Esophagus (tissue), 2 donors: ENCODE measurements at places on chromosomes 1 and 21. TPM values are rescaled to one million over a fixed set of nuclear protein-coding genes. Genes with fewer than 3 reads are reported as not detected.

TNNT2 gene
- polyA plus RNA-seq, result 7.1 TPM

BTF3L4 gene
- polyA plus RNA-seq, result 26.8 TPM

IPO9 gene
- polyA plus RNA-seq, result 11.5 TPM

EFHD2 gene
- 38.0 TPM for polyA plus RNA-seq

PGLYRP3 gene
- polyA plus RNA-seq, result 21.5 TPM

LCE1F gene
- polyA plus RNA-seq, result not detected

UBE2U gene
- polyA plus RNA-seq, result not detected

KRTAP13-2 gene
- polyA plus RNA-seq, result not detected

GLUL gene
- polyA plus RNA-seq, result 384 TPM

PCP4 gene
- 42.3 TPM for polyA plus RNA-seq

CD244 gene
- polyA plus RNA-seq, result 0.41 TPM

RGS1 gene
- polyA plus RNA-seq, result 7.7 TPM

FMO1 gene
- polyA plus RNA-seq, result 1.9 TPM

MCOLN2 gene
- polyA plus RNA-seq, result 1.4 TPM

OR2AK2 gene
- not detected for polyA plus RNA-seq

SRGAP2B gene
- polyA plus RNA-seq, result 3.9 TPM

LDLRAD2 gene
- polyA plus RNA-seq, result 0.45 TPM

LAPTM5 gene
- 10.0 TPM for polyA plus RNA-seq

PCAT6 gene
- 4.1 TPM for polyA plus RNA-seq

CD2 gene
- 4.8 TPM for polyA plus RNA-seq

ZBTB21 gene
- 1.6 TPM for polyA plus RNA-seq

ADGRL4 gene
- polyA plus RNA-seq, result 1.1 TPM

TMPRSS2 gene
- 29.5 TPM for polyA plus RNA-seq

CLDN17 gene
- polyA plus RNA-seq, result 15.6 TPM

BEND5 gene
- 1.4 TPM for polyA plus RNA-seq

ASAP3 gene
- polyA plus RNA-seq, result 32.0 TPM

GNAT2 gene
- not detected for polyA plus RNA-seq

SLC44A3 gene
- polyA plus RNA-seq, result 7.4 TPM

SLC19A2 gene
- 5.7 TPM for polyA plus RNA-seq

ZNF593OS gene
- 0.22 TPM for polyA plus RNA-seq

KCNJ15 gene
- polyA plus RNA-seq, result 5.6 TPM

NUDT4B gene
- polyA plus RNA-seq, result 0.08 TPM

BCL2L15 gene
- 4.2 TPM for polyA plus RNA-seq

SLC25A34 gene
- polyA plus RNA-seq, result 0.46 TPM

BMP8B gene
- polyA plus RNA-seq, result 0.36 TPM
